ENCODE measurements at places on chromosomes 6 and 20. TPM values are rescaled to one million over a fixed set of nuclear protein-coding genes. Genes with fewer than 3 reads are reported as not detected.

GRCh38 chr20:13396022-13396421 is 174.9 kb downstream of the ISM1 start:
- no peak for DNase-seq

GRCh38 chr6:108163644-108164542 is 1.9 kb upstream of the NR2E1 start:
- DNase-seq, result no peak

DNA sequence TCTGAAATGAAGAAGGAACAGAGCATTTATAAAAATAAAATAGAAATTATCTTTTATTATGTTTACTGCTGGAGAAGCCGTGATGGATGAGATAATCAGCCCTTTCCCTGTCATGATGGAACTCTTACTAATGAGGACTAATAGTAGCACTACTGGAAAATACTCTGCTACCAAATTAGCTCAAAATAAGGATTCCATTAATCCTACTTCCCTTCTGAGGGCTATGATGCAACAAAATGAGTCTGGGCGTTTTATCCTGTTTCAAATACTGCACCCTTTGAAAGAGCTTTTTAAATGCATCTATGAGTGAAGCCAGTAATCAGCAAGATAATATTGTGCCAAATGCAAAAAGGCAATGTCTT is 59.3 kb upstream of the CARMIL1 start:
- no peak for DNase-seq

GRCh38 chr20:41119614-41120561 is 17.5 kb upstream of the PLCG1 start:
- no peak for DNase-seq

GRCh38 chr6:154921482-154921881 is 73.6 kb upstream of the TIAM2 start:
- DNase-seq, result no peak

- DNase-seq, result no peak
Measured at GRCh38 chr6:56695702-56696101, 53.0 kb upstream of the DST start.

GRCh38 chr6:44789061-44789460 is 401.6 kb downstream of the CDC5L start:
- DNase-seq, result no peak

DNA sequence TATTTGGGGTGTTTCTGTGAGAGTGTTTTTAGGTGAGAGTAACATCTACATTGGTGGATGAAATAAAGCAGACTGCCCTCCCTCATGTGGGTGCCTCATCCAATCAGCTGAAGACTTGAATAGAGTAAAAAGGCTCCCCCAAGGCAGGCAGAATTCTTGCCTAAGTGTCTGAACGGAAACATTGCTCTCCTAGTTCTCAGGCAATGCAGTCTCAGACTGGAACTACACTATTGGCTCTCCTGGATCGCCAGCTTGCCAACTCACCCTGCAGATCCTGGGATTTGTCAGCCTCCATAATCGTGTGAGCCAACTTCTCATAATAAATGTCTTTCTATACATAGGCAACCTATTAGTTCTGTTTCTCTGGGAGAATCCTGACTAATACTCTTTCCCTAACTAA is 5.5 kb upstream of the TMEM170B start:
- DNase-seq, result no peak

DNA sequence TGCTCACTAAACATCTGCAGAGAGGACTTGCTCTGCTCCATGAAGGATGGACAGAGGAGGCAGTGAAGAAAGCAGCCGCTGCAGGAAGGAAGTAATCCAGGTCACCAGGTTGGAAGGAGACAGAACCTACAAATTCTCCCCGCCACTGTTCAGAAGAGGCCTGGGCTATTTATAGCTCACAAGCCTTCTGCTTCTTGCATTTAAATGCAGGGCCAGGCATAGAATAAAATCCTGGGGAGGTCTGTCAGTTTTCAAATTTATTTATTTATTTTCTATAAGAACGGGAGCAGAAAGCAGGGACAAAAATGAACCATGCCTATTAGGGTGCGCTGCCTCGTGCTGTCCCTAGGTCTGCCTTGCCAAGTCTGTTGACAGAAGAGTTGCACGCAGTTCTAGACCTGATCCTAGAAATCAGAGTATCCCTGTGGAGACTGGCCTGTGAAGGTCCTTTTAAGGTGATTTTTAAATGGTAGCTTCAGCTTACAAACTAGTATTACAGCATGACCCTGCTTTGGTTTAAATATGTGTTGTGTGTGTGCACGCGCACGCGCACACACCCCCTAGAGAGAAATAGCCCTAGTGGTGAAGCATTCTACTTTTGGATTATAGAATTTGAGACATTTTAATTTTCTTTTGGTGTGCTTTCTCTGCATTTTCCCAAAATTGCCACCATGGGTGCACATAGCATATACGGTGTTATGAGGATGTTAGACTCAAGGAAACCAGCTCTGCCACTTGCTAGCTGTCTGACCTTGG is 19.5 kb downstream of the RIMS4 start:
- DNase-seq, result no peak

The CDS2 gene
- polyA plus RNA-seq, result 22.1 TPM

- no peak for DNase-seq
Measured at GRCh38 chr6:13715444-13715883, 3.8 kb upstream of the RANBP9 start.

DNA sequence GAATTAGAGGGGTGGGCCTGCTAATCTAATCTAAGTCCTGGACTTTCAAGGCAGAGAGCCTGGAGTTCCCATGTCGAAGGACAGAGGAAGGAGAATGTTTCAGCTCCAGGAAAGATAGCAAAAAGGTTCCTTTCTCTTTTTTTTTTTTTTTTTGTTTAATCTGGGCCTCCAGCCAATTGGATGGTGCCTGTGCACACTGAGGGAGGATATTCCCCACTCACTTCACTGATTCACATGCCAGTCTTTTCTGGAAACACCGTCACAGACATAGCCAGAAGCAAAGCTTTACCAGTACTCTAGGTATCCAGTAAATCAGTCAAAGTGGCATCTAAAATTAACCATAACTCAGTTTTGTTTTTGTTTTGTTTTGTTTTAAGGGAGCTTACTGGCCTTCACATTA is 721.1 kb downstream of the TENT5A start:
- no peak for DNase-seq

- no peak for DNase-seq
Measured at GRCh38 chr20:6055161-6055783, 1.4 kb upstream of the LRRN4 start.

GRCh38 chr6:91483415-91484105 is 896.7 kb upstream of the MAP3K7 start:
- DNase-seq, result no peak

GRCh38 chr6:72890671-72891070 is 268.8 kb downstream of the KCNQ5 start:
- no peak for DNase-seq

GRCh38 chr20:17992224-17992637 is 23.4 kb downstream of the MGME1 start:
- no peak for DNase-seq

- DNase-seq, result no peak
Measured at GRCh38 chr6:35391240-35391968, 49.0 kb downstream of the PPARD start.

The RRBP1 gene
- polyA plus RNA-seq, result 80.1 TPM
